Activated T-cell treated with anti-CD3 and anti-CD28 coated beads, Interleukin-2, amount 50 U/mL, for 4 hours (primary cell): ENCODE measurements at places on chromosomes 2 and 18. TPM values are rescaled to one million over a fixed set of nuclear protein-coding genes. Genes with fewer than 3 reads are reported as not detected.

The SLC5A7 gene
- not detected for total RNA-seq

The REG3G gene
- 0.43 TPM for total RNA-seq

The GALNT5 gene
- 0.08 TPM for total RNA-seq

The VWC2L gene
- not detected for total RNA-seq

The GAD1 gene
- 1.6 TPM for total RNA-seq

The STON1 gene
- total RNA-seq: 0.76 TPM

The C2orf66 gene
- total RNA-seq: not detected
